ENCODE measurements at places on chromosomes 3 and 15.

DNA sequence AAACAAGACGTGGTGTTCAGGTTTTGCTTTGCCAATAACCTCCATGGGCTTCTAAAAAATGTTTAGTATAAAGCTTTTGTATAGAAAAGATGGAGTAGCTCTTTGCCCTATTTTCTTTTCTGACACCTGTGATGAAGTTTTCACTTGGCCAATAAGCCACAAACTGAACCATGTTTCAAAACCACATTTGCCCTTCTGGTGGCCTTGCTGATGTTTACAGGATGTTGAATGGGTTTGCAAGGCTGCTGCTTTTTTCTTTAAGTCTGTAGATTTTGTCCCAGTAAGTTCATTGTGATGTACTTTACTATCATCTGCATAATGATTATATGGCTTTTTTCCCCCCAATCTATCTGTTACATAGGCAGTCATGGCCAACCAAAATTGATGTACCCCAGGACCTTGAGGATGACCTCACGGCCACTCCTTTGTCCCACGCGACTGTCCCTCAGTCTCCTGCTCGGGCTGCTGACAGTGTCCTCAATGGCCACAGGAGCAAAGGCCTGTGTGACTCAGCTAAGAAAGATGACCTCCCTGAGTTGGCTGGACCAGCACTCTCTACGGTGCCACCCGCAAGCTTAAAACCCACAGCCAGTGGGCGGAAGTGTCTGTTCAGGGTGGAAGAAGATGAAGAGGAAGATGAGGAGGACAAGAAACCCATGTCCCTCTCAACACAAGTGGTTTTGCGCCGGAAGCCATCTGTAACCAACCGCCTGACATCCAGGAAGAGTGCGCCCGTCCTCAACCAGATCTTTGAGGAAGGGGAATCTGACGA is 60.8 kb downstream of the SNRK start:
- DNase-seq = no peak

DNA sequence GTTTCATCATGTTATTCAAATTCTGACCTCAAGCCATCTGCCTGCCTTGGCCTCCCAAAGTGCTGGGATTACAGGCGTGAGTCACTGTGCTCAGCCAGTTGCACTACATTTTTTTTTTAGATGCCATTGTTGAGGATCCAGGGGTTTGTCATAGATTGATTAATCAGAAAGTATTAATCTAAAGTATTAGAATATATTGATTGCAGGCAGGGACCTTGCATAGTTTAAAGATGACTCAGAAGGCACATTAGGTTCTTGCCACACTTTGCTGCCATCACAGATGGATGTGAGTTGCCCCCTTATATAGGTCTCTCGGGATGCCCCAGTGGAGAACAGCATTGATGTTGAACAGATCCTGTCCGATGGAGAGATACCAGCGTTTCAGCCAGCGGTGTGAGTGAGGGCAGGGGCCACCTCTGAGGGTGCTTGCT is 41.1 kb downstream of the IGF1R start:
- no peak for DNase-seq

GRCh38 chr15:41881920-41882688 is 11.7 kb downstream of the SPTBN5 start:
- DNase-seq = no peak

DNA sequence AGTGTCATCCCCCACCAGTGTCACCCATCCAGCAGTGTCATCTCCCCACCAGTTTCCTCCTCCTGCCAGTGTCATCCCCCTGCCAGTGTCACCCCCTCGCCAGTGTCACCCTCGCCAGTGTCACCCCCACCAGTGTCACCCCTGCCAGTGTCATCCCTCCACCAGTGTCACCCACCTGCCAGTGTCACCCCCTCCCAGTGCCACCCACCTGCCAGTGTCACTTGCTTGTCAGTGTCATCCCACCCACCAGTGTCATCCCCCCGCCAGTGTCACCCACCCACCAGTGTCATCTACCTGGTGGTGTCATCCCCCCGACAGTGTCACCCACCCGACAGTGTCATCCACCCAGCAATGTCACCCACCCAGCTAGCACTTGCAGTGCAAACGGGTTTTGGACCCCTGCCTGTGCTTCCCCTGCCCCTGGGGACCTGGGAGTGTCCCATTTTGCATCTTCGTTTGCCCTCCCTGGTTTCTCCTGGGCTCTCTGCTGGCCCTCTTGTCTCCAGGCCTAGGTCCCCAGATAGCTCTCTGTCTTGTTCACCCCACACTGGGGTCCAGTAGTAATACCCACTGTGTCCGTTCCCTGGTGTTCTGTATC is 99.8 kb upstream of the PRR20G start:
- no peak for DNase-seq

DNA sequence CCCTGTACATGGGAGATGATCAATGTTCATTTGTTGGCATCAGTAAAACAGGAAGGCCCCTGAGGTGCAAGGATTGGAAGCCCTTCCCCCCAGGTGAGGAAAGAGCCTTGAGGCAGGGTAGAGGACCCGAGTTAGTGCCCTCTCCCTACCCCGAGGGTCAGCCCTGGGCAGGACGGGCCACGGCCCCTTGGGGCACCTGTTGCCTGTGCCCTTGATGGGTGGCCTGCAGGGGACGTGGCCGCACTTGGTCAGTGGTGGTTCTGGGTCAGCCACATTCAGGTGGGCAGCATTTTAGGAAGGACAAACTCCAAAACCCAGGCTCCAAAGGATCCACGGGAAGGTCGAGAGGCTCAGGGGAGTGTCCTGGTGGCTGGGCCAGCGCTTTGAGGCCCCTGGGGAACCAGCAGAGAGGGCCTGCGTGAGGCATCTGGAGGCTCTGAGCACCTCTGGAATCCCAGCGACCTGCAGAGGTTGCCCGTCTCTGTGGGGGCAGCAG is 15.8 kb upstream of the RPUSD3 start:
- DNase-seq = no peak

- DNase-seq = no peak
These were observed 3.4 kb downstream of the B4GALT4 start for GRCh38 chr3:119237299-119237698.

- no peak for DNase-seq
These were observed 272.1 kb downstream of the OXSM start for GRCh38 chr3:26061947-26062346.

DNA sequence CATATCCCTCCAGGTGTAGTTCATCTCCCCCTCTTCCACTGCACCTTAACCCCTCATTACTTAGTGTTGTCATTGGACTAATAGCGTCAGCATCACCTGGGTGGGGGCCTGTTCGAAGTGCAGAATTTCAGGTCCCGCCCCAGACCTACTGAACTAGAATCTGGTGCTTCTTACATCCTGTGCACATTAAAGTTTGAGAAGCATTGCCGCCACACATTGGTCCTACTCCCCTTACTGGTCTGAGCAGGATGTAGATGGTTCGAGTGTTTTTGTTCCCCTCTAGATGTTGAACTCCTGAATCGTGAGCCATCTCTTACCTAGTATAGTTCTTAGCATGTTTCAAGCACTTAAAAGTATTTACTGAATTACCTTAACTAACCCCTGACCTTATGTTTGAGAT is 13.2 kb downstream of the KLHL18 start:
- no peak for DNase-seq

DNA sequence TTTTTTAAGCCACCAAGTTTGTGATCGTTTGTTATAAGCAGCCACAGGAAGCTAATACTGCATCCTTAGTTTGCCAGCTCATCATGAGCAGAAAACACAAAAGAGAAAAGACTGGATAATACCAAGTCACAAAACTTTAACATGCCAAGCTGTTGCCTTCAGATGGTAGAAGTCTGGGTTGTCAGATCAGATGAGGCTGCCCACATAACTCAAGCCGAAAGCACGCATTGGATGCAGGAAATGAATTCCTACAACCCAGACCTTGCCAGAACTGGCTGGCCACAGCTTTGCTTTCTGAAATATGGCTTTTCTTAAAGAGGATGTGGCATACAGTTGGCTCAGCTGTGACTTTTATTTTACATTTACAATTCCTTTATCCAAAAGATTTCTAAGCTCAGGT is 118.3 kb upstream of the NEO1 start:
- no peak for DNase-seq

- no peak for DNase-seq
These were observed 80.4 kb upstream of the XCR1 start for GRCh38 chr3:46107682-46108081.

DNA sequence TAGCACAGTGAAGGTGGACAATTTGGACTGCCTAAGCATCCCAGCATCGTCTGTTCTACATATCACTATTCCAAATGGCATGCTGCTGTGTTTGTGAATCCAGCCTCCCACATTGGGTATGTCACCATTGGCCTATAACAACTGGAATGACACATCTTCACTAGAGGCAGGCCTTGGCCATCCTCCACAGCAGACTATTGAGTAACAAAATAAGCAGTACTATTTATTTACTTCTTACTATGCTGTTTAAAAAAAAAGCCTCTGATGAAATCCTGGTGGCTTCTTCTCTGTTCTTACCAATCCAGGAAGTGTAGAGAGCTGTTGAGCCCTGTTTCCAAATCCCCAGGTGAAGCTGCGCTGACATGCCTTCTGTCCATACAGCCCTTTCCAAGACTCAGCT is 30.6 kb upstream of the CERS3 start:
- DNase-seq = no peak

GRCh38 chr3:45552031-45552793 is 42.3 kb upstream of the LIMD1 start:
- DNase-seq = no peak

- DNase-seq = no peak
These were observed 110.9 kb downstream of the GABRG3 start for GRCh38 chr15:27081676-27082418.

DNA sequence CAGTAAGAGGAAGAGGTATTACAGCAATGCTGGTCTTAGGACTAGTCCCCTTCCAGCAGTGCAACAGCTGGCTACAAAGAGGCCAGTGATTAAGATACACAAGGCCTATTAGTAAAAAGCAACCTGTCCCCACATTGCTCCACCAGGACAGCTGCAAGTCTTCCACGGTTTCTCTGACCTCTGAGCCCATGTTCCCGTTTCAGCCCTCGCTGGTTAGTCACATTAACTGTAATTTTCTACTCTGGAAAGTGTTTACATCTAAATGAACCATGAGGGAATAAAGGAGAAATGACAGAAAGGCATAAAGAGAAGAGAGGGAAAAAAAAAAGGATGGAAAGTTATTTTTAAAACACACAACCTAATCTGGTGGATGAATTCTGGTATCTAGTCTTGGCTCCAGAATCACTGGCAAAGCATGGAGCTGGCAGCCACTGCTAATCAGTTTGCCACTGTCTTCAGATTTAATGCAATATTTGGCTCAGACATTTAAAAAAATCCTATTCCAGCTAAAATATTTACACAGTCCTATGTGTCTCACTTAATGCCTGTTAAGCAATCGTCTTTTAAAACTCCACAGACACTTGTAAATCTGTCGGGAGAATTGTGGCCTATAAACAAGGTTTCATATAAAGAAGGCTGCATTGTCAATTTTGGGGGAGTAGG is 154.9 kb downstream of the GREM1 start:
- no peak for DNase-seq

DNA sequence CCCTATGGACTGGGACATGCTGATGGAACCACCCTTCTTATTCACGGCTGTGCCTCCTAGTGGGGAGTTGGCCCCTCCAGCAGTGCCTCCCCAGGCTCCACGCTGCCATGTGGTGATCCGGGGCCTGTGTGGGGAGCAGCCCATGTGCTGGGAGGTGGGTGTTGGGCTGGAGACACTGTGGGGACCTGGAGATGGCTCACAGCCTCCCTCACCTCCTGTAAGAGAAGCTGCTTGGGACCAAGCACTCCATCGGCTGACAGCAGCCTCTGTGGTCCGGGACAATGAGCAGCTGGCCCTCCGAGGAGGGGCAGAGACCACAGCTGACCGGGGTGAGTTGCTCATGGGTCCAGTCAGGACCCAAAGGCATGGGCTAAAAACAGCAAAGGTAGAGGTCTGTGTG is 9.1 kb downstream of the ALG3 start:
- DNase-seq = no peak

GRCh38 chr3:35296533-35296932 is 342.8 kb upstream of the ARPP21 start:
- no peak for DNase-seq

- DNase-seq = no peak
These were observed 268.7 kb upstream of the THRB start for GRCh38 chr3:24763393-24763792.

- DNase-seq = no peak
These were observed 65.8 kb downstream of the SCN11A start for GRCh38 chr3:38985981-38986380.

- DNase-seq = no peak
These were observed 55.6 kb downstream of the POLQ start for GRCh38 chr3:121490161-121490560.

DNA sequence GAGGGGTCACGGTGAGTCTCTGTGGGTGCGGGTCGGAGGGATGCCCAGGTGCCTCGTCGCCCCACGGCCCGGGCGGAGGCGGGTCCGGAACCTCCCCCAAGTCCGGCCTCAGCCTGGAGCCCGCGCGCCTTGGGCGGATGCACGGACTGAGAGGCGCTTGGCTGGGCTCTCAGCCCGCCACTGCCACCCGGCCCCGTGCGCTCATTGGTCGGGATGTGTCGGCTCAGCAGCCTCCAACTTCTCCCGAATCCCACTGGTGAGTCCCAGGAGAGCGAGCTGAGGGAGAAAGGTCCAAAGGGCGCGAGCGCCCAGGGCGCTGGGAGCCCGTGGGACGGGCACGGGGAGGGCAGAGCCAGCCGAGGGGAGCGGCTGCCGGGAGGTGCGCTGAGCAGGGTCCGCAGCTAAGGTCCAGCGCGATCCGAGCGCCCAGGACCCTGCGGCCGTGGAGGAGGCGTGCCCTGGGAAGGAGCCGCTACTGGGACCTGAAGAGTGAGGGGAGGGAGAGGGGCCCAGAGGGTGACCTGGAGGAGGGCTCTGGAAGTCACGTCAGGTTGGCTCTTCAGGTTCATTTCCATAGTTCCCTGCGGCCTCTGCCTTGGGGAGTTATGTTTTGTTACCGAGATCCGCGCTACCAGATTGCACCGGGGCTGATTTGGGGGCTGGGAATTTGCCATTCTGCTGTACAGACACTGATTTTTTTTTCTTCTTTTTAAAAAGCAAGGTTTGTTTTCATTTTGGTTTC is at the start of gene MME:
TSS of gene MME (plus strand) at position 574 of the 742 bp plus-strand sequence. CDS start 3,849 bp downstream, outside the sequence.
- DNase-seq = no peak

DNA sequence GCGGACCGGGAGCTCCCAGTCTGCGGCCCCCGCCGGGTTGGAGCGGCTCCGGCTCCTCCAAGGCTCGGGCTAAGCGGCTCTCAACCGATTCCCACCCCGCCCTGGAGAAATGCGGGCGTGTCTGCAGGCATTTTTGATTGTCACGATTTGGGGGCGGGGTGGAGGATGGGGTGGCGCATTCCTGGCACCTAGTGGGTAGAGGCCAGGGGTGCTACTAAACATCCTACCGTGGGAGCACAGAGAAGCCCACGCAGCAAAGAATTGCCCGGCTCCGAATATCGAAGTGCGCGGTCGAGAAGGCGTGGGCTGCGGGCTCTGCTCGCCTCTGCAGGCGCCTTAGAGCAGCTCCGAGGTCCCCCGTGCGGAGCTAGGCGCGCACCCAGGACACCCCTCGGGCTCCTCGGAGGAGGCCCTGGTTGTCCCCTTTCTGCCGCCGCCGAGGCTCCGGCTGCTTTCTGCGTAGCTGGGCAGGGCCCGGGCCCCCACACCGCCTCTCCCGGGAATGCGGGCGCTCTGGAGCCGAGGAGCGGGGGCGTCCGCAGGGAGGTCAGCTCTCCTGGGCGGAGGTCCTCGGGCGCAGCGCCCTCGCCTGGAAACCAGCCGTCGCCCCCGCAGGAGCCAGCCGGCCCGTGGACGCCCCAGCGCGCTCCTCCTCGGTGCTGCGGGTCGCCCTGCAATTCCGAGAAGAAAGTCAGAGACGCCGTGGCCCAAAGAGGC is 16.5 kb upstream of the LAMP3 start:
- no peak for DNase-seq

GRCh38 chr15:90315278-90315982 is 36.7 kb upstream of the ZNF774 start:
- peak; percentile 30 for DNase-seq

- no peak for DNase-seq
These were observed 207.7 kb downstream of the SOX2 start for GRCh38 chr3:181919375-181919774.
